CD4-positive, alpha-beta T cell (primary cell): ENCODE measurements at places on chromosomes 7 and 10. TPM values are rescaled to one million over a fixed set of nuclear protein-coding genes. Genes with fewer than 3 reads are reported as not detected.

- H3K36me3 ChIP-seq: no peaks in the 10 kb centered on the region
- DNase-seq: no peak
- no peaks in the 10 kb centered on the region for H3K4me1 ChIP-seq
- H3K4me3 ChIP-seq: no peak overlapping the region
- H3K27ac ChIP-seq: no peak overlapping the region
Observed at GRCh38 chr10:122678266-122678665, 21.4 kb downstream of the C10orf120 start.

- H3K4me3 ChIP-seq: no peak overlapping the region
- no peak overlapping the region for H3K27ac ChIP-seq
- H3K36me3 ChIP-seq: peaks cover 51% of the 10 kb centered on the region
- no peaks in the 10 kb centered on the region for H3K27me3 ChIP-seq
- peak; percentile 51 for DNase-seq
Observed at GRCh38 chr7:149620961-149621360, 123.4 kb upstream of the ZNF746 start.

DNA sequence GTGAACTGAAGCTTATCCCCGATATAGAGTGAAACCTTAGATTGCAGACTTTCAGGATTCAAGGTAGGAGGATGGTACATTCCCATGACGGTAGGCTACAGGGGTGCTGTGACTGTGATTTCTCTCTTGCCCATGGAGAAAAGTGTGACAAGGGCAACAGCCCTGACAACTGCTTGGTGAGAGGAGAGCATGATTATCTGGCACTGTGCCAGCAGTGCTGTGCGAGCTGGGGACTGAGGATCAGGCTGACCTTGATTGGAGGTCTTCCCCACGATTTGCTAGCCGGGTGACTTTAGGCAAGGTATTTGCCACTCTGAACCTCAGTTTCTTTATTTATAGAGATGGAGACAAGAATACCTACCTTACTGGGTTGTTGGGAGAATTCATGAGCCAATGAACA lies 229.5 kb downstream of the PTEN start:
- no peaks in the 10 kb centered on the region for H3K36me3 ChIP-seq
- no peak overlapping the region for H3K4me3 ChIP-seq
- no peak for DNase-seq
- no peaks in the 10 kb centered on the region for H3K27me3 ChIP-seq
- no peak overlapping the region for H3K27ac ChIP-seq
- peaks cover 32% of the 10 kb centered on the region for H3K4me1 ChIP-seq

DNA sequence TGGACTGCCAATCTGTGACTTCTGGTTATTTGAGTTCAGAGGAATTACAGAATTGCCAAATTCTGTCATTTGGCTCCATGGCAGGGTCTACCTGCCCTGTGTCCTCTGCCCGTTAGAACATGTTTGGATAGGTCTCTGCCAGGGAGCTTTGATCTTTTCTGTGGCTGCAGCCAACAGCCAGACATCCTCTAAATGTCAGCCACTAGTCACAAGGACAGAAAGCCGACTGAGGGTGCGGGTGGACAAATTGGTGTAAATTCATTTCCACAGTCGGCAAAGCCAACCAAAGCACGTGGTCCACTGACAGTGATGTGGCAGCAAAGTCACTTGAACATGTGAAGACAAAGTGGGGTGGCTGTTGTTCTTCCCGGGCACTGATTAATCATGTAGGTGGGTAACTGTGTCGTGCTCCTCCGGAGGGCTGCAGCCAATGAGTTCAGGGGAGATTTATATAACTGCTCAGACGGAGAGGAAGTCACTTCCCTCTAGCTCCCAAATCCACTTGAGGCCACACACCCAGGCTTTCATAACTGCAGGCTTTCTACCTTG lies 26.7 kb upstream of the CAMK1D start:
- no peaks in the 10 kb centered on the region for H3K36me3 ChIP-seq
- no peak overlapping the region for H3K27ac ChIP-seq
- no peak overlapping the region for H3K4me3 ChIP-seq
- H3K4me1 ChIP-seq: peaks cover 4% of the 10 kb centered on the region
- no peak for DNase-seq

DNA sequence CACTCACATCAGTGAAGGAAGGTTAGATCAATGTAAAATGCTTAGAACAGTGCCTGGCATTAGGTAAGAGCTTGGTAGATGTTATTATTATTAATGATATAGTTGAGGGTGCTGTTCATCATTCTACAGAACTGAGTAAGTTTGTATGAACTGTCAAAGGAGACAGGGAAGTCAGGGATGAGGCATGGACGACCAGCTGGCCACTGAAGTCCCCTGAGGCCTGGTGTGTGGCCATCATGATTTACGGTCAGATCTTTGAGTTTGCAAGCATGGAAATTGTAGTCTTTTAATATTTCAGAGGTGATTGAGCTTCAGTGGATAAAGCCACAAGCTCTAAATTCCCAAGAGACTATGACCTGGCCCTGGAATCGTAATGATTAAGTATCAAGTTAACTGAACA lies 6.9 kb downstream of the ARMC3 start:
- H3K27me3 ChIP-seq: no peaks in the 10 kb centered on the region
- H3K36me3 ChIP-seq: no peaks in the 10 kb centered on the region
- no peak overlapping the region for H3K27ac ChIP-seq
- H3K4me1 ChIP-seq: no peaks in the 10 kb centered on the region
- DNase-seq: no peak
- H3K4me3 ChIP-seq: no peak overlapping the region

DNA sequence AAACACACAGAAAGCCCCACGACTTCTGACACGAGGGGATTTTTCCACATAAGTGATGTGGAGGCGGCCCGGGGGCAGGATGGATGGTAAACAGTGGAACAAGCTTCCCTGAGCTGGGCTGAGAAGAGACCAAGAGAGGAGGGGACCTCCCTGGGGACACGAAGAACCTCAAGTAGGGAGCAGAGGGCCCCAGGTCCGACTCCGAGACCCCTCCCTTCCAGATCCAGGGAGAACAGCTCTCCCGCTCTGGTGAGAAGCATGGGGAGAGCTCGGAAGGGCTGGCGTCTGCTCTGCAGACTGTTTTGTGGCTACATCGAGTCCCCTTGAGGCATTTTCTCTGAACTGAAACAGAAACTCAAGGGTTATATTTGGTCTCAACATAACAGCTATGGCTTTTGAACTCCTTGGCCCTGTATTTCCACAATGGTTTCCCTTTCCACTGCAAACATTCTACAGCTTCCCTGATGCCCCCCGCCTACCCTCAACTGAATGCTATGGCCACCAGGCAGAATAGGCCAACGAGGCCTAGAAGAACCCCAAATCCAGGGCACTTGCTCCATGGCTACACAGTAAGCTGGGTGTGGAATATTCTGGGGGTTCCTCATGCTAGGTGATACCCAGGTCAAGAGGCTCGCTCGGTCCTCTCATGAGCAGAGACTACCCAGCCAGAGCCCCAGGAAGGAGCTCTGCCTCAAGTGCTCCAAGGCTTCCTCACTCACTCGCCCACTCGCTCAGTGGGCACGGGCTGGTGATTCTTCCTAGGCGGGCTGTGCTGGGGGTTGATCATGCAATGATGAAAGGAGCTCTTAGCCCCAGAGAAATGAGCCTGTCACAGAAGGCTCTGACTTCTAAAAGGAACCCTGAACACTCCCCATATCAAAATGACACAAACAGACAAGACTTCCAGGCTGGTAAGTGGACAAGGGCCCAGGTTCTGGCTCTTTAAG lies 47.5 kb downstream of the FAM53B start:
- H3K27me3 ChIP-seq: no peaks in the 10 kb centered on the region
- H3K4me3 ChIP-seq: peak overlapping the region; percentile 38
- peak overlapping the region; percentile 85 for H3K27ac ChIP-seq
- peaks cover 95% of the 10 kb centered on the region for H3K4me1 ChIP-seq

GRCh38 chr7:99132595-99133321 lies 11.2 kb downstream of the SMURF1 start:
- DNase-seq: no peak
- peaks cover 5% of the 10 kb centered on the region for H3K4me1 ChIP-seq
- no peak overlapping the region for H3K27ac ChIP-seq
- no peaks in the 10 kb centered on the region for H3K27me3 ChIP-seq
- H3K36me3 ChIP-seq: no peaks in the 10 kb centered on the region
- H3K4me3 ChIP-seq: no peak overlapping the region

GRCh38 chr7:123199883-123200282 lies at the start of gene SLC13A1:
Gene SLC13A1 (minus strand): TSS chr7:123199969. CDS start chr7:123199946, 23 bp downstream.
- no peaks in the 10 kb centered on the region for H3K4me1 ChIP-seq
- no peaks in the 10 kb centered on the region for H3K27me3 ChIP-seq
- DNase-seq: no peak
- H3K36me3 ChIP-seq: no peaks in the 10 kb centered on the region
- no peak within 1 kb of the TSS for H3K4me3 ChIP-seq

- no peaks in the 10 kb centered on the region for H3K36me3 ChIP-seq
- no peak overlapping the region for H3K4me3 ChIP-seq
- H3K27ac ChIP-seq: no peak overlapping the region
- H3K4me1 ChIP-seq: no peaks in the 10 kb centered on the region
- no peaks in the 10 kb centered on the region for H3K27me3 ChIP-seq
Observed at GRCh38 chr10:23139677-23140076, 44.3 kb downstream of the MSRB2 start.

- no peak for DNase-seq
- H3K36me3 ChIP-seq: no peaks in the 10 kb centered on the region
- no peaks in the 10 kb centered on the region for H3K27me3 ChIP-seq
Observed at GRCh38 chr7:116139807-116140206, 70.5 kb upstream of the TES start.

DNA sequence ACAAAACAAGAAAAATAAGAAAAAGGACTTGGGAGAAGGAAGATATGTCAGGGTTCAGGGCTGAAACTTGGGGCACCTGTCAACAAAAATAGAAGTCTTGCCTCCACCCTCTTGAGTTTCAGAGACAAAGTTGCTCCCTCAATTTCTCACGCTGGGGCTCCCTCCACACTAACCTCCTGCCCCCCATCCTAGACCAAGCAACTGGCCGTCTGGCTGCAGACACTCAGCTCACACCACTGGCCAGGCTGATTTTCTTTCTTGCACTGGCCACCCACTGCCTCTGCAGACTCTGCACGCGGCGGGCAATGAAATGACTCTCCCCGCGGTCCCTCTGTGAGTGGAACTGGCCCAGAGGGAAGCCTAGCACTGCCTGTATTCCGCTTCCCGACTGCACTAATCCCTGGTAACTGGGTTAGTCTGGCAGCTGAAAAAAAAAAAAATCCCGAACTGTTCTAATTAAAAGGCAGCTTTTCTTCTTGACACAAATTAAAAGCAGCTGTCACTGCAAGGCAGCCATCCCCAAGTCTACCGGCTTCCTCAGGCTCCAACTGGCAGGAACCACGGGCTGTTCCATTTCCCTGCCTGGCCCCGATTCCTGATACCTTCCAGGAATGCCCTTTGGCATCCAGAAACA lies 83.5 kb downstream of the SPDYE5 start:
- no peak overlapping the region for H3K4me3 ChIP-seq
- DNase-seq: no peak
- peaks cover 2% of the 10 kb centered on the region for H3K36me3 ChIP-seq
- H3K4me1 ChIP-seq: no peaks in the 10 kb centered on the region

SEMA3E gene
- not detected for total RNA-seq

NPY4R2 gene
- total RNA-seq: not detected

TYW1 gene
- total RNA-seq: 23.7 TPM

LEP gene
- total RNA-seq: not detected
